Urothelium cell line (cell line): ENCODE measurements at places on chromosomes 6 and 20.

DNA sequence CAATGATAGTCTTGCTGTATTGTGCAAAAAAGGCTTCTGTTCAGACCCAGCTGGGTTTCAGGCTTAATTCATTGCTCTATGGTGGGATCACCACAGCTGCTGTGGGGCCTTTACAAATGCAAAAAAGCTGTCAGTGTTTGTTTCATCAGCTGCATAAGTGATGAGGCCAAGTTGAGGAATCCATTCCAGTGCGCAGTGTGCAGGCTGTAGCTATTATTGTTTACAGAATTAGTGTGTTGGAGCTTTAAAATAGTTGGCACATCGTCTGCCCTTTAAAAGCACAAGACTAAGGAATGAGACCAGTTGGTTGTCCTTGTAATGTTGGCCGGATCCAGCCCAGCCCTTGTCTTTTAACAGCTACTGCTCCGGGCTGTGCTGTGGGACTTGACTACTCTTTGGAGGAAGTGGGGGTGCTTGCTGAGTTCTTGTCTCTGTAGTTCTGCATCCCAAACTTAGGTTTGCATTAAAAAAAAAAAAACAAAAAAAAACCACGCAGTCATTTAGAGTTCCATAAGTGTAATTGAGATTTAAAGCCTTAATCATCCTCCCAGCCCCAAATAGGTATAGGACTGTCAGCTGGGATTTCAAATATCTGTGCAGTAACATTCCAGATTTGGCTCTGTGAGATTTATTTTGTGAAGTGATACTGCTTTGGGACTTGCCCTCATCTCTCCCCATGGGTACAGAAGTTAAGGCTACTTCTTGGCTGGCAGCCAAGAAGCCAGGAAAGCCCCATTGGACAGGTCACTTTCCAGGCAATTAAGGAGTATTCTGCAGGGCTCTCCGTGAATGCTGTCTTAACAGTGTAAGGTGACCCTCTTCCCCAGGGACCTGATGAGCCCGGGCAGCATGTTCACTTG, 19.3 kb downstream of the JARID2 start:
- DNase-seq = no peak

GRCh38 chr6:131914234-131914633, 36.9 kb downstream of the CCN2 start:
- DNase-seq = no peak

- no peak for DNase-seq
These were observed 476 bp upstream of the BCKDHB start for GRCh38 chr6:80105972-80106417.

DNA sequence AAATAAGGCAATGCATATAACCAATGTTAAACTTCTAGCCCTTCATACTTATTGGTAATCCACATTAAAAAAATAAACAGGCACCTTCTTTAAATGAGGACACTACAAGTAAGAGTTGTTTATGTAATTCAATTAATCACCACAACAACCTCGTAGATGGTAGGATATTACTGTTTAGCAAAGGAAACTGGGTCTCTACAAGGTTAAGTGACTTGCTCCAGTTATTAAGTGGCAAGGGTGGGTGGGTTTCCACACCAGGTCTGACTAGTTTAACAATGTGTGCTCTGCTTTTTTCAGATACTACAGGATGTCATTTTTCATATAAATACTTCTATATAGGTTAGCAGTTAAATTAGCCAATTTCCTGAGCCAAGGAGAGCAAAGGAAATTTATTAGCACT, 129.1 kb downstream of the MAN1A1 start:
- no peak for DNase-seq

- DNase-seq = no peak
These were observed 91.1 kb upstream of the BTN3A2 start for GRCh38 chr6:26273673-26274588.

GRCh38 chr20:58042591-58042990, 185.9 kb downstream of the ANKRD60 start:
- DNase-seq = no peak

DNA sequence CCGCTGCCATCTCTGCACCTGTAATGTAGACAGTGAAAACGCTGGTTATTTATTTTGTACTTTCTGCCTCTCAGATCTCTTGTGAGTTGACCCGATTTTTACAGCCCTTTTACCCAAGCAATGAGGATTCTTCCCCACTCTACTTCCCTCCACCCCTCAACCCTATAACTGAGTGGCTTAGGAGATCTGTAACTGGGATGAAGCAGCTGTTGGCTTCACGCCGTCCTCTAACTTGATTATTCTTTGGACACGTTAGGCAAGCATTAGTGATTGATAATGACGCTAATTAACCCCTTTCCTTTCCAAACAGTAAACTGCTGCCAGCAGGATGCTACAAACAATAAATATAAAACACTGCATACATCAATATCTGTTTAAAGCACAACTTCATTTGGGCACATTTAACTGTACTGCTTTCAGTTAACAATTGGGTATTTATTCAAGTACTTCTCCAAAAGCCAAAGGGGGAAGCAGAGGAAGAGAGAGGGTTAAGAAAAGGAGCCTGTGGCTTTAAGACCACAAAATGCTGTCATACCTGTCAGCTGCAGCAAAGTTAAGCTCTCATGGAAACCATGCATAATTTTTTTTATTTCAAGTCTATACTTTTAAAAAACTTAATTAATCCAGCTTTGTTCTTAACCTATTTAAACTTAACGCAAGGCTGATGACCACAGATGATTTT, 21.2 kb downstream of the TFAP2A start:
- no peak for DNase-seq

GRCh38 chr6:158654498-158654897, 4.6 kb downstream of the SYTL3 start:
- DNase-seq = peak; percentile 50

GRCh38 chr20:54535746-54536145, 60.4 kb downstream of the DOK5 start:
- no peak for DNase-seq

DNA sequence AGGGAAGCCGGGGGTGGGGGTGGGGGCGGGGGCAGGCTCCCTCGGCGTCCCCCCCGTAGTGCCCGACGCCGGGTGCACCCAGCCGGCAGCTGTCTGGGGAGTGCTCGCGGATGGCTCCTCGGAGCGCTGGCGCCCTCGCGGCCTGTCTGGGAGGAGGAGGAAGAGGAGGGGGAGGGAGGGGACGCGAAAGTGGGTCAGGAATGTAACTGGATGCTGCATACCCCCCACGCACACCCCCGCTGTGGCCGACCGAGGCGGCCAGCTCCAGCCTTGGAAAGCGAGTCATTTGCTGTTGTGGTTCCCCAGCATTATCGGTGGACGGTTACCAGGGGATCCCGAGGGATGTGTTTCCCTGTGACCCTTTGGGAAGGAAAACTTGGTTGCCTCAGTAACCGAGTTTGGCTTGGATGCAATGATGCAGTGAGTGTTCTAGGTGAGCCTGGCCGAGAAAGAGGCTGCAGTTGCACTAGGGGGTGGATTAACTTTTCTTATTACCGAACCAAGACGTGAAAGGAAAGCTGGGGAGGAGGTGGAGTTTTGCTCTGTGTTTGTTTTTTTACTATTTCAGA, 55.2 kb upstream of the RREB1 start:
- DNase-seq = peak; percentile 76

DNA sequence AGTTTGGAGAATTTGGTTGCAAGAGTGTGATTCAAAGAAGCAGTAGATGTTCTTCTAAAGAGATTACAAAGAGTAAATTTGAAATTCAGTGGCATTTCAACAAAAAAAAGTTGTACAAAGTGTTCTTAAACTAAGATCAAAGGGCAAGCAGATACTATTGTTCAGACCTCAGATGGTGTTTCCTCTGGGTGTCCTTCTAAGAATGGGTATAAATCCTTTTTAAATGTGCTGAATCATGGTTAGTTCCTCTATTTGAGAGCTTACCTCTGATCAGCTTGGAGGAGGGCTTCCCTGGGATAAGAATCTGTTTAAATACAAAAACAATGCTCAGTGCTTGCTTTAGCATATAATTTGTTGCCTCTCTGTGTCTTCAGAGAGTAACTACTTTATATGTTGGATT, 6.3 kb downstream of the BMP6 start:
- DNase-seq = no peak

DNA sequence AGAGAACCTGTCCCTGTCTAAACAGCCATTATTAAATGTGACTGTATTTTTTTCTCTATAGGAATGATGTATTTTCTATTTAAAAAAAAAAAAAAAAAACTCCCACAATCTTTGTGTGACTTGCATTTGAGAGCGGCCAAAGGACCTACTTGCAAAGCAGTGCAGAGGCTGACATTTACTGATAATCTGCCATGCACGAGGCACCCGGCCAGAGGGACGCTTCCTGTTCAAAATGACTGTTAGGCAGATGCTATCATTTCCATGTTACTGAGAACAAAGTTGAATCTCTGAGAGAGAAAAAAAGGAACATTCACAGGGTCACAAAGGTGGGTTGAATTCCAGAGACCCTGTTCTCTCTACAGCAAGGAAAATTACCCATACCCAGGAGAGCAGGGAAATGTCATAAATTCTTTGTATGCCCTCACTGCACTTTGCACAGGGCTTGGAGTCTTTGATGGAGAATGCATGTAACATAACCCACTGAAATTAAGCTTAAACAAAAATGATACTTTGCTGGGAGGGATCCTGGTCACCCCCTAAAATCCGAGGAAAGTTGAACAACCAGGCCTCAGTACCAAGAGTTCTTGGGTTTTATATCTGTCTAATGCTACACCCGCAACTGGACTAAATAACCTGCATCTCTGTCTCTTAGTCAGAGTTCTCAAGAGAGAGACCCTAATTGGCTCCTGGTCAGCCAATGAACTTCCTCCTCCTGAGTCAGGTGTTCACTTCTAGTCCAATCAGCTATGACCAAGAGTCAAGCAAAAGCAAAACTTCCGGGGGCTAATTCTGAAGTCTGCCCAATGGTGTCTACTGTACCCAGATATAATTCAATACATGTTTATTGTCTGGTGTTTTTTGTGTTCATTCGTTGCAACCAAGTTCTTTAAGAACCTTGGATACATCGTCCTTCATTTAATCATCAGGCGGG, 61.2 kb downstream of the GCLC start:
- DNase-seq = peak; percentile 33

- DNase-seq = no peak
These were observed 72.5 kb downstream of the ARMC2 start for GRCh38 chr6:108920751-108921150.

- DNase-seq = no peak
These were observed 134.0 kb upstream of the PHACTR1 start for GRCh38 chr6:12582421-12583110.

GRCh38 chr6:159109391-159109790, 59.8 kb upstream of the FNDC1 start:
- no peak for DNase-seq

- DNase-seq = no peak
These were observed 36.3 kb upstream of the IBTK start for GRCh38 chr6:82283771-82284410.

- DNase-seq = no peak
These were observed 63.7 kb downstream of the DHX35 start for GRCh38 chr20:39025883-39026282.

DNA sequence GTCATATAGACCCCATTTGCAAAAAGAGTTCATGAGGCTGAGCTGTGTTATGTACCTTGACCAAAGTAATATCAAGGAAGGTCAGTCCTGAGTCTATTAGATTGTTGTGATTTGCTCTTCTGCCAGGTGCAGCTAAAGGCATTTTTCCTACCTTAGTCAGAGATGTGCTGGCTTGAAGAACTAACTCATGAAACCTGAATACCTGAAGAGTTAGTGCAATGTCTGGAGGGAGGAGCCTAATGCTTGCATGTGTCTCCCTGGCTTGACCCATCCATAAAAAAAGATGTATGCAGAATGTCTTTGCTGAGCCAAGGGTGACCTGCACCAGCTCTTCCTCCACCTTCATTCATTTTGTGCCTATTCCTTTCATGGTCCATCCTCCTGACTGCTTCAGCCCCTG, 742.0 kb downstream of the KIF16B start:
- peak; percentile 11 for DNase-seq

DNA sequence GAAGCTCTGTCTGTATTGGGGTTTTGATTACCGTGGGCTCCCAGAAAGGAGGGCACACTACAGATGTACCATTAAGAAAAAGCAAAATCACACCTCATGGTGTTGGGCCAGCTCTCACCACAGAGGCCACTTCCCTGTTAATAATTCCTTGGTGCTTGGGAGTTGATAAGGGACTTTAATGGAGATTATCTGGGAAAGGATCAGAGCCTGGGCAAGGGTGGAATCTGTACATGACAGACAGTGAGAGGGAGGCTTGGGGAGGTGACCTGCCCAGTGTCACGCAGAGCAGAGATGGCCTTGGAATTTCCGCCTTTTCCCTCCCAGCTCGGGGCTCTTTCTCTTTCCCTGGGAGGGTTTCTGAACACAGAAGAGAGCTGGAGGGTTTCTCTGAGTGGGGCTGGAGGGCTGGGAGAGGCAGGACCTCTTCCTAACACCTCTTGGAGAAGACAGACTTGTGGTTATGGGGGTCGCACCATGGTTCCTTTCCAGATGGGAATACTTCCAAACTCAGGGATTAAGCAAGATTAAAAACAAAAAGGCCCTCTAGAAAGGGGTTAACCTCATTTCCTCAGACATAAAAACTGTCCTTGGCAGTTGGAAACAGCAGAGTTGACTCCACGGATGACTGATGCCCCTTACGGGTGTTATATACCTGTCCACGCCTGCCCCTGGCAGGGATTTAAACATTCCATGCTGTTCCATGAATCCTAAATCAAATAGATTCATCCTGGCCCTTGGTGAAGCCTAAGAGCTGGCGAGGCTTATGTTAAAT, 16.8 kb upstream of the KCNK16 start:
- no peak for DNase-seq

DNA sequence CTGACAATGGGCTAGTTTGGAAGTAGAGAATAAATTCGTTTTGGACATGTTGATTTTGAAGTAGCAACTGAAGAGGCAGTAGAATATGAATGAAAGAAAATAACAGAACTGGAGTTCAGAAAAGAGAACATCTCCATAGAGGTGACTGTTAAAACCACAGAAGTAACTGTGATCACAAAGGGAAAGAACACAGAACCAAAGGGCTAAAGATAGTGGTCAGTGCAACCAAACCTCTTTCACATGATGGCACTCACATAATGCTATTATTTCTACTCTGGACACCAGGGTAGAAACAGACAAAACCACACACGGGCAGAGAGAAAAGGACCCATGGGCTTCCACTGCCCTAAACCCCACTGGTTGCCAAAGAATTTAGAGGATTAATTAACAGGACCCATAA, 58.5 kb downstream of the CDK19 start:
- DNase-seq = no peak

GRCh38 chr6:166406197-166406596, 23.5 kb upstream of the MPC1 start:
- no peak for DNase-seq

DNA sequence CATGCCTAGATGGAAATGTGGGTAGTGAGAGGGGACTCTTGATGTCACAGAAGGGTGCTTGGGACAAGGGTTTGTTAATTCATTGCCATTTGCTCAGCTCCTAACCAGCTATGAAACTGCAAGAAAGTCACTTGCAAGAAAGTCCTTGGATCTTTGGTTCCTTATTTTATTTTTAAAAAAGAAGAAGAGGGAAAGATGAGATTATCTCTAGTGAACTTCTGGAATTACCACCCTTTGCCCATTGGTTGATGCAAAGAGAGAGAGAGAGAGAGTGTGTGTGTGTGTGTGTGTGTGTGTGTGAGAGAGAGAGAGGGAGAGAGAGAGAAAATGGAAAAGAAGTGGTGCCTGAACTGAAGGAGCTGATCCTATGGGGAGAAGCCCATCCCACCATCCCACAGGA, 4.6 kb upstream of the SFT2D1 start:
- no peak for DNase-seq
